ENCODE measurements at places on chromosomes 1 and 21.

DNA sequence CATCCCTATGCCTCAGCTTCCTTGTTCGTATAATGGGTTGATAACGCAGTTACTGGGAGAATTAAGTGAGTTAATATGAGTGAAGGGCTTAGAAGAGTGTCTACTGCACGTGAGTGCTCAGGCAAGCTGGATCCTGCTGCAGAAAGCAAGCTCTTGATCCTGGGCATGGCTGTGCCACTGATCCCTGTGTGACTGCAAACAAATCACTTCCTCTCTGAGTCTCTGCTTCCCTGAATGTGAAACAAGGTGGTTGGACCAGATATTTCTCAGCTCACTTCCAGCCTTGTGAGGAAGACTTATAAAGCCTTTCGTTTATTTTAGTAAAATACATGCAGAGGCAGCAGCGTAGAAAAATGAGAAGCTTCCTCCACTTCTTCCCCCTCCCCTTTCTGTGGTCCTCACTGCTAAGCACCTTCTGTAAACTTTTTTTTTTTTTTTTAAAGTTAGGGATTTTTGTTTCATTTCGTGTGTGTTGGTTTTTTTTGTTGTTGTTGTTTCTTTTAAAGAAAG lies 13.8 kb downstream of the PSEN2 start:
- DNase-seq: no peak

DNA sequence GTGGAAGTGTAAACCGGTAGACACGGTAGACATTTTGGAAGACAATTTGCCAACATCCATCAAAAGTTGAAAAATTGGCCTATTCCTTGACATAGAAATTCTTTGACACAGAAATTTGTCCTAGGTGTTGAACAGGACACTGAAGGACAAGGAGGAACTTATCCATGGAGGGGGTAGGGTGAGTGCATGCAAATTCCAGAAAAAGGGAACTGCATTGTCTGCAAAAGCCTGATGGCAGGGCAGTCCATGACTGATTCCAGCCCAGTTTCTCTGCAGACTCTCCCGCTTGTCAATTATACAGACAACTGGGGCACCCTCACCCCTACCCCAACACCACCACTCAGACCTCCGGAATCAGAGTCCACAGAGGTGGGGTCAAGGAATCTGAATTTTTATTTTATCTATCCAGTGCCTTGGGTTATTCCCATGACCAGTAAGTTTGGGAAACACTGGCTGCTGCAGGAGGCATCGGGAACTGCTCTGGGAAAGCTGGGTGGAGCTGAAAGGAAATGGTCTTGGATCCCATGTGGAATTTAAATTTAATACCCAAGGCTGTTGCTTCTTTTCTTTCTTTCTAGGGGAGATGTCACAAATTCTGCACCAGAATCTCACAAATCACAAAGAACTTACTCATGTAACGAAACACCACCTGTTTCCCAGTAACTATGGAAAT lies 103.3 kb upstream of the SLC45A1 start:
- no peak for DNase-seq

GRCh38 chr1:34977858-34978257 lies 7.3 kb downstream of the TMEM35B start:
- DNase-seq: no peak

DNA sequence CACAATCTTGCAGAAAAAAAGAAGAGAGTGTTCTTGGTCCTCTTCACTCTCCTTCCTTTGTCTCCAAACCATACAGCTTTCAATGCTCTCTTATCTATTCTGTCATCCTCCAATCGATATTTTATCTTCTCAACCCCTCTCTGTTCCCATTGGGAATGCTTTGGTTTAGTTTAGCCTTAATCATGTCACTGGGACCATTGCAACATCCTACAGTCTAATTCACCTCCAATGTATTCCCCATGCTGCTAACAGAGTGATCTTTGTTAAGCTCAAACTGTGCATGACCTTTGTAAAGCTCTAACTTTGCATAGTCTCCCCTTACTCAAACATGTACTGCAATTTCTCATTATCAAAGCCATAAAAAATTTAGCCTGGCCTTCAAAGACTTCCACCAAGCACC lies 2.9 kb downstream of the MPL start:
- DNase-seq: no peak

- DNase-seq: no peak
These were observed 47.6 kb upstream of the VAV3 start for GRCh38 chr1:108012553-108012952.

GRCh38 chr1:184031409-184032107 lies 6.0 kb downstream of the COLGALT2 start:
- no peak for DNase-seq
